RKO (cell line): ENCODE measurements at places on chromosomes 1 and 21.

GRCh38 chr1:236273358-236273757 is 8.4 kb downstream of the ERO1B start:
- DNase-seq, result no peak

GRCh38 chr1:202397256-202397655 is 48.8 kb downstream of the PPP1R12B start:
- DNase-seq, result no peak

DNA sequence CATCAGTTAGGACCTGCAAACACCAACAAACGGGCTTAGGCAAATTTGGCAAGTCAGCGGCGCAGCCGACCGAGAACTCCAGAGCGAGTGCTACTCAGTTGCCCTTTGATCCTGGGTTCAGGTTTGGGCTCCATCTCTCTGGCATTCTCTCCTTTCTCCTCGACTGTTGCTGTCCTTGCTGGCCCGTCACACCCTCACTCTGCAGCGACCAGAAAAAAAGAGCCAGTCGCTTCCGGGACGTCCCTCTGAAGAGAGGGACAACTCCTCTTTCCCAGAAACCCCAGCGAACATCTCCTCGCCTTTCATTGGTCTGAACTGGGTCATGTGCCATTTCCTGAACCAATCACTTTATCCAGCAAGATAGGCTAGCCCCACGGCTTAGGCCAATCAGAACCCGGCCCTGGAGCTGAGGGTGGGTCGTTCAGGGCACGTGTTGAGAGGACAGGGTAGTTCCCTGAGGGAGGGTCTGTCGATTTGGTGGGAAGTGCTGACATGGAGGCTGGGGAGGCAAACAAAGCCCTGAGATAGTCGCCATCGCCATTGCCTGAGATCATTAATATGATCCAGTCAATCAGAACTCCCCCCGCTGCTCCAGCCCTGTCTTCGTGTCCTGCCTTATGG is 113.7 kb downstream of the PTPRU start:
- DNase-seq, result no peak

DNA sequence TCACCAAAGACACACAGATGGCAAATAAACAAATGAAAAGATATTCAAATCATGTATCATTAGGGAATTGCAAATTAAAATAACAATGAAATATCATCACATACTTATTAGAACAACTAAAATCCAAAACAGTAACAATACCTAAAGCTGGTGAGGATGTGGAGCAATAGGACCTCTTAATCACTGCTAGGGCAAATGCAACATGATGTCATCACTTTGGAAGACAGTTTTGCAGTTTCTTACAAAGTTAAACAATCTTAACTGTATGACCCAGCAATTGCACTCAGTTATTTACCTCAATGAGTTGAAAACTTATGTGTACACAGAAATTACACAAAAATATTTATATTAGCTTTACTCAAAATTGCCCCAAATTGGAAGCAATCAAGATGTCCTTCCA is 47.3 kb downstream of the SELENOF start:
- DNase-seq, result no peak

- no peak for DNase-seq
These were observed 65.2 kb downstream of the TMCO4 start for GRCh38 chr1:19734472-19734999.

DNA sequence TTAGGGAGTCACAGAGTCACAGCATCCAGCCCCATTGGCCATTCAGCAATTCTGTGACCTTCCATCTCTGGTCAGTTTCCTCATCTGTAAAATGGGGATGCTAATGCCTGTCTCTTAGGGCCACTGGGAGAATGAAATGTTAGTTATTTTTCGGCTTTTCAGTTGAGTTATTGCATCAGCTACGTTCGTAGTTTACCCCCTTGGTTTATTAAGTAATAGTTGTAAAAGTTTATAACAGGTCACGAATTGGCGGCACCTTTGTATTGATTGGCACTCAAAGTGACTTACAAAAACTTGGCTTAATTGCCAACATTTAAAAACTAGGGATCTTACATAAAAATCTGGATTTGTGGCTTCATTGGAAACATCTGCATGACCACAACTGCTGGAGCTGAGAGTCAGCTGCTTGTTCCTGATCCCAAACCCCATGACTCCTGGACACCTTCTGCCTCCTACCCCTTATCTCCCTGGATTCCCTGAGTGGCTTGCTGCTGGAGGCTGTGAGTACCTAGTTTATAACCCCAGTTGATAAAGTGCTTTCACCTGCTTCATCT is 23.0 kb upstream of the SLC1A7 start:
- no peak for DNase-seq

- DNase-seq, result peak; percentile 88
These were observed 40.6 kb downstream of the SRRM1 start for GRCh38 chr1:24683713-24684162.

DNA sequence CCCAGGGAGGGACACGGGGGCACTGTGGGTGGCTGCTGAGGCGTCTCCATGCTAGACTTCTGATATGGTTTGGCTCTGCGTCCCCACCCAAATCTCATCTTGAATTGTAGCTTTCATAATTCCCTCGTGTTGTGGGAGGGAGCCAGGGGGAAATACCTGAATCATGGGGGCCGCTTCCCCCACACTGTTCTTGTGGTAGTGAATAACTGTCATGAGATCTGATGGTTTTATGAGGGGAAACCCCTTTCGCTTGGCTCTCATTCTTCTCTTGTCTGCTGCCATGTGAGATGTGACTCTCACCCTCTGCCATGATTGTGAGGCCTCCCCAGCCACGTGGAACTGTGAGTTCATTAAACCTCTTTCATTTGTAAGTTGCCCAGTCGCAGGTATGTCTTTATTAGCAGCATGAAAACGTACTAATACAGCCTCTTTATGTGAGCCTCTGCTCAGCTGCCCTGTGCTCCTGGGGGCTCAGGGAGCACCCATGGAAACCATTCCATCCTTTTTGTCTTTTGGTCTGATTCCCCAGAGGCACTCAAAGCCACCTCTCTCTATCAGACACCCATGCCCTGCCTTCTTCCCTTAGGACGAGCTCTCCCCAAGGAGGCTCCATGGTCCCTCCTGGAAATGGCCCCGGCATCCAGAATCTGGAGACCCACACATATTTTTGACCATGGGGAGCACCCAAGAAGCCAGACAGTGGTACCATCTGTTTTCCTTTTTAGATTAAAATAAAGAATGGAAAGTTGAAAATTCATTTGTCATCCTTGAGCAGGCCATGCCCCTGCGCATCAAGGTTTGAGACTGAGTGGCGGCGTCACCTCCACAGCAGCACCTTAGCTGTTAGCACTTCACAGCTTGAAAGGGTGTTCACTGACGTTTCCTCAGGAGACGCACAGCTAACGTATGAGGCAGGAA is 65.9 kb upstream of the FAM20B start:
- DNase-seq, result no peak

- DNase-seq, result no peak
These were observed 30.1 kb downstream of the ABCG1 start for GRCh38 chr21:42248783-42249597.

GRCh38 chr1:150149271-150150132 is at the start of gene PLEKHO1:
TSS of gene PLEKHO1 (plus strand) at chr1:150149916. CDS start at chr1:150150258, 342 bp downstream.
- DNase-seq, result peak; percentile 80

GRCh38 chr21:43362915-43363314 is 64.0 kb downstream of the SIK1 start:
- no peak for DNase-seq

GRCh38 chr1:64881281-64881680 is 85.1 kb downstream of the JAK1 start:
- peak; percentile 19 for DNase-seq

DNA sequence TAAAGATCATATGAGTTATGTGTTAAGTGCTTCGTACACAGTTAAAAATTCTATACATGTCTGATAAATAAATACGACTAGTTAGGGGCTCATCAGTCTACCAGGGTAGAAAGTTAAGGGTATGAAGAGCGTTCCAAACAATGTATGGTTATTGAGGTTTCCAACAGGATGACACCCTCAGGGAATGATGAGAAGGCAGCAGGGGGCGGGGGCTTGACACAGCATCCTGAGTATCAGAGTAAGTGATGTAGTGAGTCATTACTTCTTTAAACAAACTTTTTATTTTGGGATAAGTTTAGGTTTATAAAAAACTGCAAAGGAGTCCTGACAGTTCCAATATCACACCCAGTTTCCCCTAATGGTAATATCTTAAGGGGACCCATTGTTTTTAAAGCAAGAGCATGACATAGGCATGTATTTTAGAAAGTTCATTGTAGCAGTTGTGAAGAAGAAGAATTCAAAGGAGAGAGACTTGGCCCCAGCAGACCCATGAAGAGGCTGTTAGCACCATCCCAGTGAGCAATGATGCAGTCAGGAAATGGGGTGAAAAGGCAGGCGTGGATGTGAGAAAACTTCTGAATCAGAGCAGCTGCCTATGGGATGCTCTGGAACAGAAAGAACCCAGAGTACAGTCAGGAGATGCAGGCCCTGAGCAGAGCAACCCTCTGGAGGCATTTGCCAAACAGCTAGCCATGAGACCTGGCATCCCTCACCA is 15.0 kb upstream of the PSMB2 start:
- DNase-seq, result peak; percentile 20

DNA sequence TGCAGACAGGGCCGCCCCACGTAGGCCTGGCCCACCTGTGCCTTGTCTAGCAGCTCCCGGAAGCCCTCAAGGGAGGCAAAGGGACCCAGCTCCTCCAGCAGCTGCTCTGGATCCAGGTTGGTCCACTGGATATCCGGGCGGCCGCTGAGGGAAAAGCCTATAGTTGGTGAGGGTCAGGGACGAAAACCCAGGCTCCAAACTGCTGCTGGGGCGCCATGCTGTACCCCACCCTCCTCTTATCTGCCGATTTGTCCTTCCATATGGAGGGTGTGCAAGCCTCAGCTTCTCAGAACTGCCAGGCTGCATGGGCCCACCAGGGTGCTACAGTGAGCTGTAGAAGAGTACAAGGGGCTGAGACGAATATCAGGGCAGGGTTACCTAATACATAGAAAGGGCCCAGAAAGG is 12.2 kb downstream of the PTCH2 start:
- no peak for DNase-seq

DNA sequence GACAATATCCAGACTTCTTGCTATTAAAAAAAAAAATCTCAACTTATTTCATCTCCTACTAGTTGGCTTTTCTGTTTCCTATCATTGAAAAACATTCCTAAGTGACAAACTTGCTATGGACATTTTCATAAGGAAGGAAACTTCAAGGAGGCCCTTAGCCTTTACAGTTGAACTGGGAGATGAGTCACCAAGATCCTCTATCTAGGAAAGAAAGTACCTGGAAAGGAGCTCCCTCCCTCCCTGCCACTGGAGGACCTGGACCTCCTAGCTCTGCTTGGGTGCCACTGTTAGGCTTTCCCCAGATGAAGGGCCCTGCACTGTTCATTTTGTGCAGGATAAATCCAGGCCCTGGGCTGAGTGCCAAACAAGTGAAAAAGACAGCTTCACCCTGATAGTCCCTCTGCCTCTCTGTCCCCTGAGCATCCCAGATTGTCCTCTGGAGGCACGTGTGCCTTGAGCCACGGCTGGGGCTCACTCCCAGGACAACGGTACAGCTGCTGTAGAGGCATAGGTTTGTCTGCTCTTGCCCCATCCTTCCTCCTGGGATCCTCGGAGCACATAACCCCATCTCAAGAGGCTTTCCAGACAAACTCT is 40.2 kb upstream of the SOX13 start:
- no peak for DNase-seq

GRCh38 chr21:43723648-43724047 is 4.7 kb downstream of the PDXK start:
- DNase-seq, result no peak
